ENCODE measurements at places on chromosomes 6 and 20.

GRCh38 chr20:47620808-47621805 lies 119.4 kb downstream of the NCOA3 start:
- no peak for DNase-seq

GRCh38 chr6:44316481-44316880 lies 3.3 kb upstream of the AARS2 start:
- no peak for DNase-seq

GRCh38 chr20:34525709-34526416 lies 9.6 kb downstream of the DYNLRB1 start:
- DNase-seq = no peak

DNA sequence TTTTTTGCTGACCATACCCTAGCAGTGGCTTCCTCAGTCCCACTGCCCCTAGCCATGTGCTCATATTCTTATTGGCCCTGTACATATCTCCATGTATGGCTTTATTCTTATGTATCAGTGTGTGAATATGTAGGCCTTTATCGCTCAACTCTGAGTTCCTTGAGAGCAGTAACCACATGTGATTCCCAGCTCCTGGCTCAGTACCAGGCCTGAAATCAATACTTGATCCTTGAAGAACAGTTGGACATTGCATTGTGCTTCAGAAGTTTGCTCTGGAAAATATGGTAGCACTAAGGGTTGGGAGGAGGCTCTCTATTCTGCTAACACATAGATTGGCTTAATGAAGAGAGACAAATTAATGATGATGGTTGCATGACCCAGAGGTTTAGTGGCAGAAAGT lies 118.8 kb upstream of the FERMT1 start:
- DNase-seq = no peak

DNA sequence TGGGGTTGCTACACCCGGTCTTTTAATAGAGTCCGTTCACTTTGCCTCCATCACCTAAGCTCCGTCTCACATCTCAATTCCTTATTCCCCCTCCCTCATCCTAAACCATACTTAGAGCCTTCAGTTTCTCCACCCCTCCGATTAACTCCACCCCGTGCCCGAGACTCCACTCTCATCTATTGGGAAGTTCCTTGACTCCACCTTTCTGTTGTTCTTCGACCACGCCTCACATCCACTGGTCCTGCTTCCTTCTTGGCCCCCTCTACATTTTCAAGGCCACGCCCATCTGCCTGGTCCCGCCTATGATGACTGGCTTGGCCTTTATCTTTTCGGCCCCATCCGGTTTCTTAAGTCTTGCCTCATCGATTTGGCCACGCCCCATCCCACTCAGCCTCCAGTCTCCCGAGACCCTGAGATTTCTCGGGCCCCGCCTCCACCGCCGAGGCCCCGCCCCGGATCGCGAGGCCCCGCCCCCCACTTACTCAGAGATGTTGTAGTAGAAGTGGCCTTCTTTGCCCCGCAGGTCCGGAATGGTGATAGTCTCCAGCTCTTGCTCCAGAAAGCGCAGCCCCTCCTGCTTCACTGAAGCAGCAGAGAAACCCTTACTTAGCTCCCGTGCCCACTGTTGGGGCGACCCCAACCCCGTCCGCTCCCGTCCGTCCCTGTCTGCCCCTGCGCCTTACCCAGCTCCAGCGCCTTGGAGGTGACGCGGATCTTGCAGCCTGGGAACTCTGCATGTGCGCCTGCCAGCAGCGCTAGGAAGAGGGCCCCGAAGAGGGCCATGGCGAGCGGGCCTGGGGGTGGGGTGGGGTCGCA lies 1.1 kb downstream of the PLTP start:
- peak; percentile 79 for DNase-seq

DNA sequence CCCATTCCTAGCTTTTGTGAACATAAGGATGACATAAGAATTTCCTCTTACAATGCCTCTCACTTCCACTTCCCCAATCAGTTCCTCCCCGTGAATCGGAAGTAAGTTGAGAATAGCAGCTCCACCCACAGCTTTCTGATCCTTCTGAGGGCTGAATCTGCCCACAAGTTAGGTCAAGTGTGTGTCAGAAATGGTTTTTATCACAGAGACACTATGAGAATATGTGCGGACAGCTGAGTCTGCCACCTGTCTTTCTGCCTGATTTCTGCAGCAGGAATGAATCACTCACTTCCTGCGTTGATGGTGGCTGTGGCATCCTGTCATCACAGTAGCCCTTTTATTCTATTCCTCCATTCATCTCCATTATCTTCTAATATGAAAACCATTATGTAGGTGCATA lies 70.2 kb downstream of the RIN2 start:
- no peak for DNase-seq

DNA sequence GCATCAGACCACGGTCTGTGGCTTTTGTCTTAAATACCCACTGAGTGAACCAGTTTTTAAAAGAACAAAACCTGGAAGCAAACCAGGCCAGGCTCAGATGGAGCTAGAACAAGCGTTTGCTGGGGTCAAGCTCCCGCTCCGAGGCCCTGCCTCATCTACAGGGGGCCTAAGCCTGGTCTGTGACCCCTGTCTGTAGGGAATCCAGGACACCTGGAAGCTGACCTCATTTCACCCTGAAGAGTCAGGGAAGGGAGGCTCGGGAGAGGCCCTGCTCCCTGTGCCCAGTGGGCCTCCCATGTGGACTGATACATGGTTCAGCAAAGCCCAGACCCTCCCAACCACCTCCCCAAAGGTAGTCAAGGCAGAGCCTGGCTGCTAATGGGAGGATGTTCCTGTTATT lies 26.8 kb upstream of the DLGAP4 start:
- no peak for DNase-seq

DNA sequence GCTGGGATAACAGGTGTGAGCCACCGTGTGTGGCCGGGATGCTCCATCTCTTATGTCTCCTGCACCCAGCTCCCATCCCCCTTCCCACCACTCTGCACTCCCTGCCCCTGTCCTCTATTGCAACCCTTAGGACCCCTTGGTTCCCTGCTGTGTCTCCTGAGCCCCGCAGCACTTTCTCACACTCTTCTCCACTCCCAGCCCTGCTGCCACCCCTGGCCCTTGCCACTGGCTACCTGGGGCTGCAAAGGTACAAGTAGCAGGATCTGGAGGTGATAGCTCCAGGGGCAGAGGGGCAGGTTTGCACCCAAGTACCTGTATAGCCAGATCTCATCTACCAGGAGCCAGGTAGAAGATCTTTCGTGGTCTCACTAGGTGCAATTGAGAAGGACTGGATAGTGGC lies 6.6 kb upstream of the CPXM1 start:
- no peak for DNase-seq

GRCh38 chr6:135403584-135403983 lies 94.0 kb downstream of the AHI1 start:
- no peak for DNase-seq

DNA sequence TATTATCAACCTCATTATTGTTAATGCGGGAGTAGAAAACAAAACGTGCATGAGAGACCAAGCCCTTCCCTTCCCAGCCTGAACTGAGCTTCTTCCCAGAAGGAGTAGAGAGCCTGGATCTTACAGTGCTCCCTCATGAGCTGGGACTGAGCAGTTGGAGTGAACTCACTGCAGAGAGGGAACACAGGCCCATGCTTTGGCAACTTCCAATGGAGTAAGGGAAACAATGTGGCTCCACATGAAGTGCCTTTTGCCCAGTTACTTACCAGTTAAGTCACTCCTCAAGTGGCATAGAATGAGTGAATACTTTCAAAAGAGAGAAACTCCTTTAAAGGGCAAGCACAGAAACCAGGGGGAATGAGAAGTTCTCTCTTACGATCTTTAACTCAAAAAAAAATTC lies 12.4 kb downstream of the FHL5 start:
- no peak for DNase-seq

DNA sequence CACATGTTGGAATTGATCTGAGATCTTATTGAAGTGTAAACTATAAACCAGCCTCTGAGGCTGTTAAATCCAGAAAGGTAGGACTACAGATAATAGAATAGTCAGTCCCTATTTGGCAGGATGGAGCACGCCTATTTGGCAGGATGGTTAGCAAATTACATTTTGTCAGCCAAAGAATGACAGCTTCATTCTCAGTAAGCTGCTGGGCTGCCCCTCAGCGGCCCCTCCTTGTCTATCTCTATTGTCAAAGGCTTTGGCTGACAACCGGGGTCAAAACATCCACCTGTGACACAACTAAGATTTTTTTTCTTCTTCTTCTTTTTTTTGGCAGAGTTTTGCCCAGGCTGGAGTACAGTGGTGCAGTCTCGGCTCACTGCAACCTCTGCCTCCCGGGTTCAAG lies 123.4 kb upstream of the ECI2 start:
- no peak for DNase-seq

GRCh38 chr20:10949930-10950783 lies 276.4 kb upstream of the JAG1 start:
- no peak for DNase-seq

DNA sequence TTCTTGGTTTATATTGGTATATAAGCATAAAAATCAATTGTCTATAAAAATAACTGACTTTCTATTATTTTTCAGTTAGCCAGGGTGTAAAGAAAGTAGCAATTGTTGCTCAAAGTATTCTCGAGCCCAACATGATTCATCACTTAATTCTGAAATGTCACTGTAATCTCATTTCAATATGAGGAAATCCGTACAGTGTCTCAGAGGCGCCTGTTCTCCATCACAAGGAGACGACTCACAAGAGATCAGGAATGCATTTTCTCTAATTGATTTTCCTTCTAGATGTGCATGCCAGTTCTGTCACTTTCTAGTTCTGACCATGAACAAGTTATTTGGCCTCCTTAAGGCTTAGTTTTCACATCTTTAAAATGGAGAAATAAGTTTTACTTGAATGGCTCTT lies 753.1 kb downstream of the MAFB start:
- DNase-seq = no peak

DNA sequence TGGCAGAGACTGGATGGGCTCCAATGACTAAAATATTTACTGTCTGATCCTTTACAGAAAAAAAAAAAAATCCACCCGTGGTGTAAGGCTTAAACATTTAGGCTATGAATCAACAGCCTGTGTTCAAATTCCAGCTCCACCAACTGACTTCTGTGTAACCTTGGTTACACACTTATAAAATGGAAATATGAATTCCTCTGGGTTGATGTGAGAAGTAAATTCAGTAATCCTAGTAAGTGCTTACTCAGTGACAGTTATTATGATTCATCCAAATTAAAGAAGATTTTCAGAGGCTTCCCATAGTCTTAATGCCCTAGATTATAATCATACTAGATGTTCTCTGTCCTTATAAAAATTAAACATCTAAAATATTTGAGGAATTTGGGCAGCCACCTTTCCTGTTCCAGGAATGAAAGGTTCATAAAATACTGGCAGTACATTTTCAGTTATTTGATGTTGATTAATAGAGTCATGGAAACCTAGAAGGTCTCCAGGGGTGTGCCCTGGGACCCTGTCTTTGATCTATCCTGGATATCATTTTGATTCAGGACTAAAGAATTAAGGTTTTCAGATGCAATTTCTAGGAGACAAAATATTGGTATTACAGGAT lies 180.3 kb upstream of the ZNF217 start:
- no peak for DNase-seq

DNA sequence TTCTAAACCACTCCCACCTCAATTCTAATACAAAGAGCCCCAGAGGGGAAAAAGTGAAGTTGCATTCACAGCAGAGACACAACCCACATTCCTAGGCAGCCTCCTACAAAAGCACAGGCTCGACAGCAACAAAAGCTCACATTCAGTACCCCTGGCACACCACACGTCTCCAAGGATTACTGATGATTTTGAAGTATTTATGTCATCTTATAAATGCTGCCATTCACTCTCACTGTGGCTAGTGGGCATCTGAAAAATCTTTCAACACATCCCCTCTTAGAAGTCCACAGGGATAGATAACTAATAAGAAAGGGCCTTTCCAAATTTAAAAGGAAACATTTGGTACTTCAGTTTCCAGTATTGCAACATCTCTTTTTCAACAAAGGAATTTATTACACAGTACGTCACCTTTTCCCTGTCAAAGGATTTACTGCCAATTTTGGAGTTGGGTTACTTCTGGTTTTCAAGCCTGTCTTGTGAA lies 146.7 kb downstream of the TASP1 start:
- DNase-seq = no peak

DNA sequence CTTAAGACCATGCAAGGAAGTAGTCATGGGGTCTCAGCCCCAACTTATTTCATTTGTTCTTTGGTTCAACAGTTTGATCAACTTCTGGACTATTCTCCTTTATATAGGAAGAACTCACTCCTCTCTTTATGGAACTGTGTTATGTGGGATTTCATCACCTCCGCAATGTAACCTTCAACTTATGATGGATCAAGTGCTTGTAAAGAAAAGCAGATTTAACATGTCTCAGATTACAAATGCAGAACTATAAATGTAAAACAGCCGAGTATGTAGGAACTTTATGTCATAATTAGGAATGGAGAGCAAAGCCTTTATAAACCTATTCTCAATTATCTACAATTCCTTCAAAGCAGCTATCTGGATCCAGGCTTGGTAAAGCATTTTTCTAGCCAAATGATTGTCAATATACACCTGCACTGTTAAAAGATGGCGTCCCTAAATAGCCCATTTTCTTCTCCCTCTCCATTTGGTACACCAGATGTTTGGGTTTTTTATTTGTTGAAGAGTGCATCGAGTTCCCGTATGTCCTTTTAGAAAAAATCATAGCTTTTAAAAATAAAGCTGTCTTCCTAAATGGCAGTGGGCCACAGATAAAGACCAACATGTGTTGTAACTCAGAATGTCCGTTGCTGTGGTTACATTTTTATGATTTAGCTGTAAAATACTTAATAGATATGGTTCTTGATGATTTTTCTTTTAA lies 985.1 kb upstream of the SLC35B3 start:
- no peak for DNase-seq

DNA sequence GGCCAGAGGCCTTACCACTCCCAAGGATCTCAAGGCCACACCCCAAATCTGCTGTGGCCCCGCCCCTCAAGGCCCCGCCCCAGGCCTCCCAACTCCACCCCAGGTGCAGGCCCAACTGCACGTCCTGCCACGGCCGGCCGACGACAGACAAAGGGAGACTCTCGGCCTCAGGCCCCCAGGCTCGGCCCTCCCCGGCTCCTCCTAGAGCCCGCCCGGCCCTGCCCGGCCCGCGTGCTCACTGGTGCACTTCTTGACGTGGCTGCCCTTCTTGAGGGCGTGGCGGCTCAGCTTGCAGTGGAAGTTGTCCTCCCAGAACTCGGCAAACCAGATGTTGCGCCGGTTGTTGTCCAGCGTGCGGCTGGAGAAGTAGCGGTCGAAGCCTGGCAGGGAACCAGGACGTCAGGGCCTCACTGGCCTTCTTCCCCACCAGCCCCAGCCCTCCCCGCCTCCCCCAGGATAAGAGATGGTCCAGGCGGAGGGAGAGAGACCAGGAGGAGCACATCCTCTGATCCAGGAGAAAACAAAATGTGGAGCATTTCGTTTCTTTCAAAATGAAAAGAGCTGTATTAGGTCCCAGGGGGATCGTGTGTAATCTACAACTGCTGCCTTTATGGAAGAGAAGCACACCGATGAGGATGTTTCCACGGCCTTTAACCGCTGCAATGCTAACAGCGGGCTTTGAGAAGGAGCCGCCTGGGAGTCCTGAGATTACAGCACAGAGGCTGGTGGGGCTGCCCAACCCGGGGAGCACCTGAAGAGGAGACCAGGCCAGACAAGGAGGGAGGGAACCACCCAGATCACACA lies 89.4 kb downstream of the GRM4 start:
- DNase-seq = no peak

- DNase-seq = peak; percentile 38
Observed at GRCh38 chr20:2451939-2452732, 18.5 kb downstream of the SNRPB start.

- no peak for DNase-seq
Observed at GRCh38 chr20:37415118-37416085, 69.5 kb downstream of the SRC start.

Measured in stimulated activated CD8-positive, alpha-beta memory T cell treated with anti-CD3 and anti-CD28 coated beads, Interleukin-2, amount 100 ng/mL, for 1 hour (primary cell).